ENCODE measurements at places on chromosomes 3 and 15.
A peak's percentile ranks its signal among the peaks of the same experiment; 100 is the strongest.

DNA sequence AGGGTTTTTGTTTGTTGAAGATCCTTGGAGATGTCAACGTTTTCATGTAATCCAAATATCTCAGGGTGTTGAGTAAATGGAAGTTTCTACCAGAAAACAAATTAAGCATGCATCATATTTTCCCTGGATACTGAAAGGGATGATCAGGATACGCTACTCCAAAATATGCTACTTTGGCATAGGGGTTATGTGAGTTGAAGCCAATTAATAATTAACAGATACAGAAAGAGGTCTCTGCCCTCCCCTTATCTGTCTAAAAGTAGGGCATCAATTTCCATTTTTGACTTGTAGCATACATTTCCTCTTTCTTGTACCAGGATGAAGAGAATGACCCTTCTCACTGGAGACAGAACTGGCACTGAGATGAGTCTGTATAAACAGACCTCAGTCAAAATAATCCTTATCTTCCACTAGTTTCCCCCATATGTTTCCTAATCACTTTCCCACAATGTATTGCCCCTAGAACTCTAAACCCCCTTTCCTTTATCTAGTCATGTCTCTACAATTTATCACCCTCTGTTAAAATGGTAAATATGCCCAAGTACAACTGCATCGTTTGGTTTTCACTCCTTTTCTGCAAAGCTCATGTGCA is 17.4 kb upstream of the ASB14 start:
- no peak for DNase-seq

DNA sequence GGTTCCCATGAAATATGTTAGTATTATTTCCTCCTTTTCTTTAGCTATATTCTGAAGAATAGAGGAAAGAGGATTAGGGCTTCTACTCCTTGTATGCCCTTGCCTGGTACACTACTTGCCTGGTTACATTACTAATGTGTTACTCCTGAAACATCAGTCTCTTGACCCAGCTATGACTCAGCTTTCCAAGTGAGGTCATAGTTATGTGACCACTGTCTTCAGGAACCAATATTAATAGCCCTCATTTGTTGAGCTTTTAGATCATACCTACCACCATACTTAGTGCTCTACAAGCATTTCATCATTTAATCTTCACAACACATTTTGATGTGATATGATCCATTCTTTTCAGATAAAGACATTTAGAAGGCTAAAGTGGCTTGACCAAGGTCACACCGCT is 60.3 kb downstream of the CMSS1 start:
- no peak for DNase-seq

GRCh38 chr3:55873523-55874254 is 386.6 kb upstream of the WNT5A start:
- DNase-seq: no peak

DNA sequence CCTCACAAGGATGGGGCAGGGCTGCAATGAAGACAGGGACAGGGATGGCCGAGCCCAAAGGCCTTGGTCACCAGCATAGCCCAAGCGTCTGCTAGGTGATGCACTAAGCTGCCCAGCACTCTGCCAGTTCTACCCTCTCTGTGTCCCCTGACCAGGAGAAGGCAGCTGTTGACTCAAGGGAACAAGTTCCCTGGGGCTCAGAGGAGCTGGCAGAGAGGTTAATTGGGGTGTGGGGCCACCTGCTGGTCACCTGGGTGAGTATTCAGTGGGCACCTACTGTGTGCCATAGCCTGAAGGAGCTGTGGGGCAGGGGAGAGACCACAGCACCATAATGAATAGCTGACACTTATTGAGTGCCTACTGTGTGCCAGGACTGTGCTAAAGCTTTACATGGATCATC is 22.0 kb upstream of the DOCK3 start:
- peak; percentile 24 for DNase-seq

GRCh38 chr15:83094583-83094982 is 12.9 kb upstream of the TM6SF1 start:
- no peak for DNase-seq

DNA sequence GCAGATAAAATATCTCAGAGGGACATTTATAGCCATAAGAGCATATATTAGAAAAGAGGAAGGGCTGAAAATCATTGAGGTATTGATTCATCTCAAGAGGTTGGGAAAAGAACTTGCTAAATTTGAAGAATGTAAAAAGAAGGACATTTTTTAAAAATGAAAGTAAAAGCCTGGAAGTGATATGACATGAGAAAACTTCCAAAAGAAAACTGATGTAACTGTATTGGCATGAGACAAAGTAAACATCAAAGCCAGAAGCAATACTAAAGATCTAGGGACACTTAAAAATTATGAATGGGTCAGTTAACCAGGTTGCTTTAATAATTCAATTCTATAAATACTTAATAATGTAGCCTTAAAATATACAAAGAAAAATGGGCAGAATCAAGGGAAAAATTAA is 31.9 kb downstream of the CEP63 start:
- DNase-seq: no peak

GRCh38 chr15:29917600-29918597 is 95.6 kb upstream of the TJP1 start:
- no peak for DNase-seq

- DNase-seq: no peak
These were observed 29.3 kb upstream of the MEF2A start for GRCh38 chr15:99536422-99537040.

GRCh38 chr3:180183346-180183745 is 146.6 kb upstream of the PEX5L start:
- DNase-seq: no peak

DNA sequence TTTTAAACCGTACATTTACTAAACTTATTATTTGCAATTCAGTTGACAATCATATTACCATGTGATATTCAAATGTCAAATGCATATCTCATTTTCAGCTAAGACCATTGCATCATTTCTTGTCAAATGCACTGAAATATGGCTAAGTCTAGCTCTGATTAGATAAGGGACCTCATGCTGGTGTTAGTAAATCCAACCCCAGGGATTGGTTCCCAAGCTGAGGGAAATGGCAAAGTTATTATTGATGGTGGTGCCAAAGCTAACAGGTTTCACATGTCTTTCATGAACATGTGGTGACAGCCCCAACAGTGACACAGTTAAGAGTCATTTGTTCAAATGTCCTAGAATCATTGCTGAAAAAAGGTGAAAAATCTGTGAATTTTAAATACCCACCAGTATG is 641.1 kb downstream of the MECOM start:
- no peak for DNase-seq

- DNase-seq: no peak
These were observed 34.3 kb downstream of the AMOTL2 start for GRCh38 chr3:134339913-134340312.

GRCh38 chr3:41033956-41034519 is 165.3 kb upstream of the CTNNB1 start:
- DNase-seq: no peak

DNA sequence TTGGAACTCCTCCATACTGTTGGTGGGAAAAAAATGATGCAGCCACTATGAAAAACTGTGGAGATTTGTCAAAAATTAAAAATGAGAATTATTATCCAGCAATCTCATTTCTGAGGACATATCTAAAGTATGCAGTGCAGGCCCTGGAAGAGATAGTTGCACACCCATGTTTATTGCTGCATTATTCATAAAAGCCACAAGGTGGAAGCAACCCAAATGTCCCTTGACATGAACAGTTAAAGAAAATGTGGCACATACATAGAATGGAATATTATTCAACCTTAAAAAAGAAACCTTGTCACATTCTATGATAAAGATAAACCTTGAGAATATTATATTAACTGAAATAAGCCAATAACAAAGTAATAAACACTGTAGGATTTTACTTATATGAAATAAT is 80.9 kb upstream of the ARHGEF26 start:
- DNase-seq: no peak

GRCh38 chr3:11556851-11557644 is 86.7 kb downstream of the VGLL4 start:
- no peak for DNase-seq

- DNase-seq: peak; percentile 23
These were observed 11.2 kb downstream of the TNFSF10 start for GRCh38 chr3:172511783-172512762.

GRCh38 chr15:81941479-81941878 is 104.3 kb downstream of the MEX3B start:
- DNase-seq: no peak

DNA sequence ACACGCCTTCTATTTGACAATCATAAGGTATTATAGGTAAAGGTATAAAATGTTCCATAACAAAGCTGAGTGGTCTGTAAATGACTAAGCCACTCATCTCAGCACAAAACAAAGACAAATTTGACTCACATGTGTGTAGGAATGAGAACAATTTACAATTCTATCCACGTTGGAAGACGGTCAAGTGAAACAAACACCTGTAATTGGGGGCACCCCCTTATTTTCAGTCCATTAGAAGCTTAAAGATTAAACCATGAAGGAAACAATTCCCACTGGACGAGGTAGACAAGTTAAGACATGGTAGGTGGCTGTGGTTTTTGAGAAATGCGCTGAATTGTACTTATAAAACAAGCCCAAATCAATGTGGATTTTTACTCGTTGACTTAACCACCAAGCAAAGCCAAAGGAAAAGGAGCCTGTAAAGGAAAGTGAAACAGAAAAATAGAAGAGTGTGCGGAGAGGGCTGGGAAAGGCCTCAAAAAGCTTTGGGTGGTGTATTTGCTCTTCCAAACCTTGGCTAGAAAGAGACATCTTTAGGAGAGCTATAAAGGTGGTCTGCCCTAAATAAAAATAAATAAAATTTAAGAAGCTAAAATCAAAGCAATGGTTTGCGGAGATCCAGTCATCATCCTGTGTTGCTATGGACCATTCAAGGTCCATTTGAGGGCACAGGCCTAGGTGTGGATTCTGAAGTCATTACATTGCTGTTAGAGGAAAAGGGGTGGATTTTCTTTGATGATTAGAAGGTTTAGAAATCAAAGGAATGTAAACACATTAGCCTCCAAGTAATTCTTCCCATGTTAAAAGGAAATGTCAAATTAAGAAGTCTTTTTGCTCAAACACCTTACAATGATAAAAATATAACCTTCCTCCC is 135.0 kb downstream of the TFG start:
- DNase-seq: no peak

- no peak for DNase-seq
These were observed 74.6 kb upstream of the LEKR1 start for GRCh38 chr3:156751461-156752025.

DNA sequence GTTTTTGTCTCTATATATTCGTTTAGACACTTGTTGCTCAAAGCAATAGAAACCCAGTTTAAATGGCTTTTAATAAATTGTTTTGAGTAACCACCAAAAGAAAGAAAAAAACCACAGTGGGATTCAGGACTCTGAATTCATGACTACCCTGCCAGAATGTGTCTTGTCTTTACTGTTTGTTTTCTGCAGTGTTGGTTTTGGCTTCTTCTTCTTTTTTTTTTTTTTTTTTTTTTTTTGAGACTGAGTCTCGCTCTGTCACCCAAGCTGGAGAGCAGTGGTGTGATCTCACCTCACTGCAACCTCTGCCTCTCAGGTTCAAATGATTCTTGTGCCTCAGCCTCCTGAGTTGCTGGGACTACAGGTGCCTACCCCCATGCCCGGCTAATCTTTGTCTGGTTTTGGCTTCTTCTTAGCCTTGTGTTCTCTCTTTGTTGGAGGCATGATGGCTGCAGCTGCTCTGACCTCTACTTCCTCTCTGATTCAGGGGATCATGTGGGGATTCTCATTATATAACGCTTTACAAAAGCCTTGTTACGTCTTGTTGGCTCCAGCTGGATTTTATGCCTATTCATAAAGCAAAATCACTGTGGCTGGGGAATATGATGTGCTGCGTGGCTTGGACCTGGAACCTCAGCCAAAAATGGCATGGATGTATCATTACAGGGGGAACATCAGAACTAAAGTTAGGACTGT is 54.0 kb downstream of the PLS1 start:
- DNase-seq: no peak

- no peak for DNase-seq
These were observed 9.1 kb downstream of the RASL12 start for GRCh38 chr15:65058394-65059368.

DNA sequence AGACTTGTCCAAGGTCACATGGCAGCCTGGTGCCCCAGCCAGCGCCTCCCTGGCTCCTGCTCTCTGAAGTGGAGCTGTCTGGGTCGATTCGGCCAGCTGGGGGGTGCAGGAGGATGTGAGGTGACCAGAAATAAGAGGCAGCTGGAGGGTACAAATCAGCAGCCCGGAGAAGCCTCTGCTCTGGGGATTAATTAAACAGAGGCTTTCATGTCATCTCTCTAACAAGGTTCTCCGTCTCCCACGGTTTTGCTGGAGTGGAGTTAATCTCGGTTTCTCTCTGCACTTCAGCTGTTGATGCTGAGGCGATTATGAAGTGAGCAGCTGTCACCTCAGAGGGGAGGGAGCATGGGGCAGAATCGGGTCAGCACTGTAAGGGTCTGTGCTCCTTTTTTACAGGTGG is 236.8 kb downstream of the TLE3 start:
- DNase-seq: no peak

DNA sequence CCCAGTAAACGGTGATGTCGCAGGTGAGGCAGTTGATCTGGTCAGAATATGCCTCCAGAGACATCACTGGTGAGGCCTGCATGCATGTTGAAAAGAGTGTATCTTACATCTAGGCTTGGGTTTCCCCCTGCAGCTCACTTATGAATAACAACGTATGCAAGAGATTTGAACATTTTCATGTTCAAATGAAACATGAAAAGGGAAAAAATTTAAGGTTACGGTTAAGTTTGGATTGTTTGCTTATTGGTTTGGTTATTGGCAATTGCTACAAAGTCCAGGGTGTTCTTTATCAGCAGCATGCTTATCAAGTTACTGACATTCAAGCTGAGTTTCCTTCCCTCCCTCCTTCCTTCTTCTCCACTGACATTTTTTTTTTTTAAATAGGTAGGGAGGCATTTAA is 123.2 kb downstream of the IGF1R start:
- no peak for DNase-seq

- no peak for DNase-seq
These were observed 14.3 kb downstream of the IGDCC4 start for GRCh38 chr15:65408324-65409035.

DNA sequence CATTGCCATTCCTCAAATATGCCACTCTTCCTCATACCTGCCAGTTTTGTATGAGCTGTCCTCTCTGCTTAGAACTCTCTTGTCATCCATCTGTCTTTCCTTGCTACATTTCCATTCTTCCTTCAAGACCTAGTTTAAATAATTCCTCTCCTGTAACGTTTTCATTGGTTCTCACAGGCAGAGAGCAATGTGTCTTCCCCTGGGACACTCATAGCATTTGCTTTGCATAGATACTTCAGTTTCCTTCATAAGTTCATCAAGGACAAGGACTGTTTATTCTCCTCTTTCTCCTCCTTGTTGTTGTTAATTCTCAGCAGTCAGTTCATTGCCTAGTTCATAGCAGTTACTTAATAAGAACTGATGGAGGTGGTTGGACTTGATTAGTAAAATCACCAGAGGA is 10.5 kb downstream of the NR2C2 start:
- DNase-seq: no peak

- DNase-seq: no peak
These were observed 18.6 kb downstream of the CCR9 start for GRCh38 chr3:45904931-45905330.

GRCh38 chr3:23430781-23431398 is 227.8 kb downstream of the UBE2E2 start:
- no peak for DNase-seq
